ENCODE measurements at places on chromosomes 6 and 20.

GRCh38 chr6:27505209-27506027, 32.5 kb upstream of the ZNF184 start:
- no peak for DNase-seq

GRCh38 chr6:139029470-139030227, 1.1 kb downstream of the ABRACL start:
- DNase-seq = peak; percentile 41

GRCh38 chr20:39311851-39312506, 349.8 kb downstream of the DHX35 start:
- no peak for DNase-seq

- DNase-seq = no peak
Observed at GRCh38 chr20:48364688-48365421, 462.9 kb downstream of the PREX1 start.

GRCh38 chr20:40017765-40018164, 671.3 kb downstream of the MAFB start:
- no peak for DNase-seq

GRCh38 chr6:786946-787763, 94.2 kb upstream of the EXOC2 start:
- no peak for DNase-seq

DNA sequence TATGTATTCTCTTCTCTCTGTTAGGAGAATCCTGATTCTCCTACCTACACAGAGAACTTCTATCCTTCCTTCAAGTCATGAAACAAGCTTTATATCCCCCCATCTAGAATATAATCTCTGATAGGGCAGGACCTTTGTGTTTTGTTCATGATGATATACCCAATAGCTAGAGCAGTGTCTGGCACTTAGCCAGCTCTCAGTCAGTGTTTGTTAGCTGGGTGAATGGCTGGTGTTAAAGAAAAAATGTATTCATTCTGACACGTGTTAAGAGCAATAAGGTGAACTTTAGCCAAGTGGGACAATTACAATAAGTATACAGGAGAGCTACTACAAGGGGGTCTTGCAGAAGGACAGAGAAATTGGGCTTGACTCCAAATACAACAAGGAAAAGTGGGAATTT, 34.3 kb upstream of the TNFRSF21 start:
- no peak for DNase-seq

- DNase-seq = no peak
Observed at GRCh38 chr6:151847064-151847463, 39.6 kb downstream of the ESR1 start.

DNA sequence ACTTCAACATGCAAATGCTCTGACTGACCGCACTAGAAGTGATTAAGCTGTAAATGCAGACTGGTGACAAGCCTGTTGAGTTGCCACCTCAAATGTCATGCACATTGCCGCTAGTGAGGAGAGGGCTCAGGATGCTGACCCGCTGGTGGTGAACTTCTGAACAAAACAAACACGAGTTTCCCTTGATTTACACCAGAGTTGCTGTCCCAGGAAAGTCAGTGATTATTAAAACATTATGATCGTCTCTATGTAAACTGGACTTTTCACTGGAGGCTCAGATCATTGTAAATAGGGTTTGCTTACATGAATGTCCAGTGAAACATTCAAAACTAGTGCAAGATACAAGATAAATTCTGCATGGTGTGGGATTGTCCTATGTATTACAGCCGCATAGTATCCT, 420.1 kb downstream of the PREX1 start:
- no peak for DNase-seq

- no peak for DNase-seq
Observed at GRCh38 chr6:91669154-91669870, 1082.4 kb upstream of the MAP3K7 start.

DNA sequence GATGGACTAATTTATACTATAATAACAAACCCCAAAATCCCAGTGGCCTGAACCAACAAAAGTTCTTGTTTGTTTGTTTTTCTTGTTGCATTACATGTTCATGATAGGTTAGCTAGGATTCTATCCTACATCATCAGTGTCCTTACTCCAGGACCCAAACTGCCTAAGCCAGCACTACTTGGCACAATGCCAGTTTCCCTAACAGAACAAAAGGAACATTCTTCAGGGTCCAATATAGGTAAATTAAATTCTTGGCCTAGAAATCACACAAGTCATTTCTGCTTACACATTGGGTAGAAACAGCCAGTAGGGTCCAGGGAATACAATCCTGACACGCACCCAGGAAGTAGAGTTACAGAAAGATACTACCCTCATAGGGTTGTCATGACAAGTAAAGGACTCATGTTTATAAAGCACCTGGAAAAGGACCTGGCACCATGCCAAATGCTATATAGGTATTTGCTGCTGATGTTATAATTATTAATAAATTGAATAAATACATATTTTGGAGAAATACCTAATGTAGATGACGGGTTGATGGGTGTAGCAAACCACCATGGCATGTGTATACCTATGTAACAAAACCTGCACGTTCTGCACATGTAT, 38.8 kb downstream of the RCAN2 start:
- no peak for DNase-seq

DNA sequence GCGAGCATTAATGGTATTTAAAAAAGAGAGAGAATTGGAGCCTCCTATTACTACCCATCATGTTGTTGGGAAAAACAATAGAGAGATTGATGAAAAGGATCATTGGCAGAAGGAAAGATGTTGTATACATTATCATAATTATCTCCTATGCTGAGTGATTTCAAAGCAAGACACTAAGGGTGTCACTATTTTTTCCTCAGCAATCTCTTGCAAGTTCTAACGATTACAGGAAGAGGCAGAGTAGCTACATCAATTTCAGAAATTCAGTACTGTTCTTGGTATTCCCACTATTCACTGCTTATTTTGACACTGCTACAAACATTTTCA, 891.2 kb downstream of the C6orf118 start:
- no peak for DNase-seq

- DNase-seq = no peak
Observed at GRCh38 chr6:89047473-89047872, 33.1 kb upstream of the PNRC1 start.

DNA sequence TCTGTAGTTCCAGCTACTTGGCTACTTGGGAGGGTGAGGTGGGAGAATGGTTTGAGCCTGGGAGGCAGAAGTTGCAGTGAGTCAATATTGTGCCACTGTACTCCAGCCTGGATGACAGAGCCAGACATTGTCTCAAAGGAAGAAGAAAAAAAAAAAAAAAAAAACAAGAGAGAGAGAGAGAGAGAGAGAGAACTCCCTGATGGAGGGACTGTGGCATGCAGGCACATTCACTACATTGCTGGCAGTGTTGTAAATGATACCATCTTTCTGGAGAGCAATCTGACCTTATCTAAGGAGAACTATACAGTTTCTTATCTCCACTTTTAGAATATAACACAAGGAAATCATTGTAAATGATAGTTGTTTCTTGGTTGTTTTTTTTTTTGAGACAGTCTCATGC, 85.1 kb downstream of the MDN1 start:
- DNase-seq = no peak

GRCh38 chr6:12296255-12296573, 6.1 kb downstream of the EDN1 start:
- no peak for DNase-seq

DNA sequence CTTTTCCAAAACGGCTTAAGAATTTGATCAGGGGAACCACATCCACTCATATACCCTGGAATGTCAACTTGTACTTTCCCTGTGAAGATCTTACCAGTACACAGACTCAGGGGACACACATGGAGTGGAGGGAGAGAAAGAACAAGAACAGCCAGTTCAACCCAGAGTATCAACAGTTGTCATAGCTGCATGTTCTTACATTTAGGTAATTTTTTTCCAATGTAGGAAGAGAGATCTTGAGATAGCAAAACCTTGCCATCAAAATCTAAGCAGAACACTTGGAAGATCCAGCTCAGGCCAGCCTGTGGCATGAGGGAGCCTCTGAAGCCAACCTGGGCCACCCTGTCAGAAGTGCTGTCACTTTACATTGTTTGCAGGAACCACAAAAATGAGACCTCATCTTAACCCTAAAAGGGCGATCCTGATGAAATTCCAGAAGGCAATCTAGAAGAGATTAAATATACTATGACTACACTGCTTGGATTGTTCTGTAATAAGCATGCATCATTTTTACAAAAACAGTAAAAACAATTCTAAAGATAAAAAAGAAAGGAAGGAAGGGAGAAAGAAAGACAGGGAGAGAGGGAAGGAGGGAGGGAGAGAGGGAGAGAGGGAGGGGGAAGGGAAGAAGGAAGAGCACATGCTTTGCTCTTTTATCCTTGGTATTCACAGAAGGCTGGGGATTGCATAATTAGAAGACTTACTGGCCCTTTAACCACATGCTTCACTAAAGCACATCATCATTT, 124.7 kb upstream of the TCF21 start:
- no peak for DNase-seq

DNA sequence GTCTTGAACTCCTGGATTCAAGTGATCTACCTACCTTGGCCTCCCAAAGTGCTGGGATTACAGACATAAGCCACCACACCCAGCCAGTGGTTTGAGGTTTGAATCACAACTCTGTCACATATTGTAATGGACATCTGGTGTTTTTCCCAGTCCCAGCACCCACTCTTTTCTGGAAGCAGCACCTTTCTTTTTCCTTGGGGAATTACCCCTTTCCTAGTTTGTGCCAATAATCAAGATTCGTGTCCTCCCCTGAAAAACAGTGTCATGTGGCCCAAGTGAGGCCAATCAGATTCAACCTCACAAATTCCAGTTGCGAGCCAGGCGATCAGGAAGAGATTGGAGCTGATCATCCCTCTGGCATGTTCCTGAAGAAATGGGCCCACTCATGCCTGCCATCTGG, 71.7 kb upstream of the SGK1 start:
- DNase-seq = no peak

GRCh38 chr20:1124421-1124820, 6.0 kb downstream of the PSMF1 start:
- no peak for DNase-seq

GRCh38 chr6:16637635-16638034, 123.6 kb downstream of the ATXN1 start:
- no peak for DNase-seq

DNA sequence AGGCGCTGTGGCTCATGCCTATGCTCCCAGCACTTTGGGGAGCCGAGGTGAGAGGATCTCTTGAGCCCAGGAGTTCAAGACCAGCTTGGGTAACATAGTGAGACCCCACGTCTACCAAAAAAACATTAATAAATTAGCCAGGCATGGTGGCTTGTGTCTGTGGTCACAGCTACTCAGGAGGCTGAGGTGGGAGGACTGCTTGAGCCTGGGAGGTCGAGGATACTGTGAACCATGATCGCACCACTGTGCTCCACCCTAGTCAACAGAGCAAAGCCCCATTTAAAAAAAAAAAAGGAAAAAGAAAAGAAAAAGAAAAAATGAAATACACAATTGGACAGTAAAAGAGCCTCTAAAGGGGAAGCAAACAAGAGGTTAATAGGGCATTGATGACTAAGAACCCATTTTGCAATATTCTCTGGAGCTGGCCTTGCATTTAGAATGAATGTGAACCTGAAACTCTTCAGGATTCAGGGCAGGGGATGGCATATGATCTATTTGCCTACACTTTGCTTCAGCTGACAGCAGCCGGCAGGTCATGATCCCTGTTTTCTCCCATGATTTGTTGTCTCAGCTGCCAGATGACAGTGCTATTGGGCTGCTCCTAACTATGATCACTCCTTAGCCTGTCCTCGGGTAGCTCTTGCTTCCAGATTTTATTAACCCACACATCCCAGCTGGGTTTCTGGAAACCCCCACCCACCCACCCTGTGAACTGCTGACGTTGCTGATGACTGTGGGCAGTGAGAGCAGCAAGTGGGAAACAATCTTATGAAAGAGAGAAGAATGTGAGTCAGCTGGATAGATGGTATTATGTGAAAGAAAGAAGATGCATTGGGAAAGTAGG, 83.8 kb upstream of the ELOVL5 start:
- DNase-seq = no peak

- DNase-seq = no peak
Observed at GRCh38 chr20:45275338-45275737, 21.0 kb upstream of the SLPI start.

- no peak for DNase-seq
Observed at GRCh38 chr6:128601060-128601459, 80.7 kb upstream of the PTPRK start.

GRCh38 chr6:72367439-72367838, 254.4 kb upstream of the KCNQ5 start:
- DNase-seq = no peak
